Ecto neural progenitor cell (in vitro differentiated cells): ENCODE measurements at places on chromosomes 3 and 15.

GRCh38 chr15:52232327-52232726 lies 41.1 kb upstream of the GNB5 start:
- DNase-seq: no peak

- peak; percentile 65 for DNase-seq
Measured at GRCh38 chr3:52298149-52299098, 10.8 kb downstream of the GLYCTK start.

GRCh38 chr15:90087454-90088154 lies 14.7 kb downstream of the IDH2 start:
- no peak for DNase-seq

DNA sequence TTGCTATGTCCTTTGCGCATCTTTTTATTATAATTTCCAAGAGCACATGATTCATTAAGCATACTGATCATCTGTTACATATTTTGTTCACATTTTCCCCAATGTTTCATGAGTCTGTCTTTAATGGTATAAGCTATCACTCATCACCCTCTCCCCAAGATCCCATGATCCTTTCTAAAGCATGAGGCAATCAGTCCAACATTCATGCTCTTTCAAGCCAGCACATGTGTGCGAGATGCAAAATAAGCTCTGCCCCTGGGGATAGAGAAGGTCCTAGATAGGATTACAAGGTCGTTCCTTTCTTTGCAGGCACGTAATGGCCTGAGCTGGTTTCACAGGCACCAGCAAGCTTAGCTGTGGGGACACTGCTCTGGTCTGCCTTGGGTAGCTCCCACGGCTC lies 32.2 kb upstream of the B3GNT5 start:
- no peak for DNase-seq

DNA sequence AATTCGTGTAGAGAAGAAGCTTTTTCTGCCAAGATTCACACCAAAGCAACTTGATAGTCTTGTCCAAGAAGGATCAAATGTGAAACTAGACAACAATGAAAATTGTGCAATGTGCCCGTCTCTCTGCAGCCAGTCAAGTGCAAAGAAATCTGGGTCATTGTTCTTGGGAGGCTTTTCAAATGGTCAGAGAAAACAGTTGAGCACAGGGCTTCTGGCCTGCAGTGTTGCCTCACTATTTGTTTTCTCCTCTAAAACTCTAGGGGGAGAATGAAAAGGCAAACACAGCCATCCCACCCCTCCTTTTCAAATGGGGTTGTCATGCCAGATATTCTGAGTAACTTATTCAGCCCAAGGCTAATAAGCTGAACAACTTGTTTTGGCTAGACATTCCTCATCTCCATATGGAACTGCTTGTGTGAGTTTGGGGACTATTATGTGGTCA lies 417.6 kb upstream of the CDIN1 start:
- peak; percentile 46 for DNase-seq

DNA sequence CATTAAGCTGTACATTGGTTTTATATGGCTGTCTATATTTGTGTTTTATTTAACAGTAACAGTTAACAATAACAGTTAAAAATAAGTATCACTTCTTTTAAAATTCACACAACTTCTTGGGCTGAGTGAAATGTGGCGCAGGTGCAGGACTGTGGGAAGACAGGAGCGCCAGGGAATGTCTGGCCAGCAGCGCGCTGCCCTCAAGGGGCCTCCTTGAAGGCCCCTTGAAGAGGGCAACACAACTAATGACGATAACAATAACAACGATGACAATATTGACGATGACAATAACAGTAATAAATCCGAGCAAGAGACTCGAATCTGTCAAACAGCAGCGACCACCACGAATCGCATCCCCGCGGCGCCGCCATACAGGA lies 411 bp upstream of the PPP2R3A start:
- no peak for DNase-seq

DNA sequence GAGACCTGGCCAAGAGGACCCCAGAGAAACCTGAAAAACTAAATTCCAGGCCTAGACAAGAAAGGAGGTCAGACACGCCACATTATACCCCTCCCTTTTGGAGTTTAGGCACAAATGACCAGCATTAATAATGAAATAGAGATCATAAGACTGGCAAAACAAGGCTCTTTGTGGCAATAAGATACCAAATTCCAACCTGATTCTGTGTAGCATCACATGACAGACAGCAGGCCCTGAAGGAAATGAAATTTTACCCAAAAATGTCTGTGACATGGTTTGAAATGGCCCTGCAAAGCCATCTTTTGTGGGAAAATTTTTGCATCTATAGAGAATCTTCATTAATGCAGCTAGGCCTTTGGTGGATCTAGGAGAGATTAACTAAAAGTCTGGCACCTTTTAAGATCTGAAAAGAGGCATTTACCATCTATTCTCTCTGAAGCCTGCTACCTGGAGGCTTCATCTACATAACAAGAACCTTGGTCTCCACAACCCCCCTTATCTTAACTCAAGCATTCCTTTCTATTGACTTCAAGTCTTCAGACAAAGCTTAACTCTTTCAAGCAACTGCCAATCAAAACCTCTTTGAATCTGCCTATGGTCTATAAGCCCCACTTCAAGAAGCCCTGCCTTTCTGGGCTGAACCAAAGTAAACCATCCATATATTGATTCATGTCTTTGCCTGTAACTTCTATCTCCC lies 8.0 kb downstream of the FAM174B start:
- no peak for DNase-seq

GRCh38 chr15:36903922-36904556 lies 196.3 kb downstream of the MEIS2 start:
- DNase-seq: no peak

- DNase-seq: no peak
Measured at GRCh38 chr3:13574083-13574797, 25.3 kb downstream of the FBLN2 start.

- no peak for DNase-seq
Measured at GRCh38 chr15:26295336-26296085, 432.4 kb upstream of the ATP10A start.

GRCh38 chr3:77460326-77460725 lies 420.4 kb downstream of the ROBO2 start:
- DNase-seq: no peak

GRCh38 chr15:90482124-90483011 lies 47.4 kb upstream of the CRTC3 start:
- no peak for DNase-seq

GRCh38 chr15:40379853-40380252 lies 2.7 kb upstream of the KNSTRN start:
- DNase-seq: no peak

- DNase-seq: no peak
Measured at GRCh38 chr3:13976469-13976868, 96.6 kb upstream of the WNT7A start.

GRCh38 chr3:188034989-188035388 lies 119.0 kb upstream of the LPP start:
- DNase-seq: no peak

GRCh38 chr3:4804161-4805058 lies 174.8 kb upstream of the BHLHE40 start:
- no peak for DNase-seq

- no peak for DNase-seq
Measured at GRCh38 chr3:153897025-153897723, 224.0 kb upstream of the ARHGEF26 start.

DNA sequence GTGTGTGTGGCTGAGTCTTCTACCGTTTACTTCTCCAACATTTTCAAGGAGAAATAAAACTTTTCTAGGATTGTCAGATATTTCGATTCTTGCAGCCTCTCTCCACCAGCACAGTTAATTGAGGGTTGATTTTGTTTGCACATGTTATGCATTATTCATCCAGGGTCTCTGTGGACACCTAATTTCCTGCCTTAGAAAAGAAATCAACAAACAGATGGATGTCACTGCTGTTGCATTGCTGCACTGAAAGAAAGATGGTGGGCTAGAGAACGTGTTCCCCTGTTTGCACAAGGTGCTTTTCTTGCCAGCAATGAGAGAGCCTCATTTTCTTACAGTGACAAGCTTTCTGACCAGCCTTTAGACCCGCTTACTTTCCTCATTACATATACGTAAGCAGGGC lies 150.0 kb downstream of the CLSTN2 start:
- no peak for DNase-seq

GRCh38 chr3:184011937-184012889 lies 5.5 kb downstream of the ABCC5 start:
- DNase-seq: no peak

- no peak for DNase-seq
Measured at GRCh38 chr3:6531153-6531552, 329.8 kb upstream of the GRM7 start.

DNA sequence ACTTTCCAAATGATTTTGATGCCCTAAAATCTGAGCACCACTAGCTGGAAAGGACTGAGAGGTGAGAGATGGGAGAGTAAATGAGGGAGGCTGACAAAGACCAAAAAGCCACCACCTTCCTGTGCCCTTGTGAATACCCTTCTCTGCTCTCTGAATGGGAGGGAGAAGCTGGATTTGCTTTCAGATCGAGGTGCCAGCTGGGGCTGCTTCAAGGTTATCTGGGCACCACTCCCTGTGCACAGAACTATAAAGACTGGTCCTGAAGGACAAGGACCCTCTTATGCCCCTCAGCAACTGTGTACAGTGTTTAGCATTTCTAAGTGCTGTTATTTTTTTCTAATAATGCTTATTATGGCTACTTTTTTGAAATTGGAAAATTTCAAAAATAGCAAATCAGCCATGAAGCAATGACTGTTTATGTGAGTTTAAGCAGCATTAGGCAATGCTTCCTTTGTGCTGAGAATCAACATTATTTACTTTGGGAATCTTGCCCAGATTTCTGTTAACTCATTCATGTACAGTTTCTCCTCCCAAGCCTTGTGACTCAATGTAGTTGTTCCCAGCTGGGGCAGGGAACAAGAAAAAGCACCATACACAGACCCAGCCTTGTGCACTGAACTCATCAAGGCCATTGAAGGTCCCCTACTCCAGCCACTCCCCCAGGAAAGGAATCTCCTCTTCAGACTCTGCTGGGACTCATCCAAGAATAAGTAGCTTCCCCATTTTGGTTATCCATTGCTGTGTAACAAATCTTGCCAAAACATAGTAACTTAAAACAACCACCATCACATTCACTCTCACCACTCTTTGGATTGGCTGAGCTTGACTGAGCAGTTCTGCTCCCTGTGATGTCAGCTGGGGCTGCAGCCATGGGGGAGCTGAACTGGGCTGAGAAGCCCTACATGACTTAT lies 37.3 kb upstream of the CDV3 start:
- DNase-seq: no peak

DNA sequence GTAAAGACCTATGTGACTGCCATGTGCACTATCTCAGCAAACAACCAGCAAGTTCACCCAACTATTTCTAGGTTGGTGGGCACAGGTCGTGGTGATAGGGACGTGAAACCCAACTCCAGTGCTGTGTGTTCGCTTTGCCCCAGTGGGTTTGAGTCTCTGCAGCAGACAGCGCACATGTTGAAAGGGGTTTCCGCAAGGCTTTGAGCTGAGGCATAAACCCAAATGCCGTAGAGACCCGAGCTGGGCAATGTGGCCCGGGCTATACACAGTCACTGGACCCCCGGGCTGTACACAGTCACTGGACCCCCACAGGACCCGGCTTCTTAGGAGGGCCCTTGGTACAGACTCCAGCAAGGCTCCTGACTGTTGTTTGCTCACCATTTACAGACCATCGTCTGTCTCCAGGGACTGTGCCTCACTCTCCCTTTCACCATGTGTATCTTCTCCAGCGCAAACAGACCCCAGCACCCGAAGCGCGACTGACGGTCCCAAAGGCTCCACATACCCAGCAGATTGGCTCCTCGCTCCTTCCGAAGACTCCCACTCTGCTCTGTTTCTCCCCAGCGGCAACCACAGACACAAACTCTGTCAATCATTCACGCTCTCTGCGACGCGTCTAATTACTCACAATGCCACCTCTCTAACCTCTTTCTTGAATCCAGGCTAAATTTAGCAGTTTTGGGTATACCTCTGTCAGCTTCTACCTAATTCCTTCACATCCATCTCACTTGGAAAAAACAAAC lies 31.2 kb downstream of the PCSK6 start:
- DNase-seq: no peak

DNA sequence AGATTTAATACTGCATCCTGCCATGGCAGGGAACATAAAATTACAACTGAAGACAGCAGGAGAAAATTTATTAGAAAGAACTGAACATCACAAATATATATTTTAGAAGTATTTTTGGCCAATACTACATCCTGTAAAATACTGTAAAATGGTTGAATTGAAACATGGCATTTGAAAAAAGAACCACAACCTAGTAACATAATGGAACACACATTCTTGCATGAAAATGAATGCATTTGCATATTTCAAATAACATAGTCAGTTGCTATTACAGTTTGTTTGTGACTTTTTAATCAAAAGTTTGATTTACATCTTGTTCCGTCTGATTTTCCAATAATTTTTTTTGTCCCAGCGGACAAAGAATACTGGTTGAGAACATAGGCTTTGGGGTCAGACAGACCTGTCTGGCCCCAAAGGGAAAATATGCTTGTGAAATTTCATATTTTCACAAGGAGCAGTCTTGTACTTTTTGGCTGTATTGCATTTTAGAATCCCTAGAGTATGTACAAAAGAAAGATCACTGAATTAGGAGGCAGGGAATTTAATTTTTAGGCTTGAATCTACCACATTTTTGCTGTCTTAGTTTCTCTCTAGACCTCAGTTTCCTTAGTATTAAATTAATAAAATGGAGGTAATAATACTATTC lies 268.8 kb downstream of the ADAMTSL3 start:
- no peak for DNase-seq

GRCh38 chr3:171470714-171471227 lies 10.6 kb upstream of the TNIK start:
- no peak for DNase-seq

DNA sequence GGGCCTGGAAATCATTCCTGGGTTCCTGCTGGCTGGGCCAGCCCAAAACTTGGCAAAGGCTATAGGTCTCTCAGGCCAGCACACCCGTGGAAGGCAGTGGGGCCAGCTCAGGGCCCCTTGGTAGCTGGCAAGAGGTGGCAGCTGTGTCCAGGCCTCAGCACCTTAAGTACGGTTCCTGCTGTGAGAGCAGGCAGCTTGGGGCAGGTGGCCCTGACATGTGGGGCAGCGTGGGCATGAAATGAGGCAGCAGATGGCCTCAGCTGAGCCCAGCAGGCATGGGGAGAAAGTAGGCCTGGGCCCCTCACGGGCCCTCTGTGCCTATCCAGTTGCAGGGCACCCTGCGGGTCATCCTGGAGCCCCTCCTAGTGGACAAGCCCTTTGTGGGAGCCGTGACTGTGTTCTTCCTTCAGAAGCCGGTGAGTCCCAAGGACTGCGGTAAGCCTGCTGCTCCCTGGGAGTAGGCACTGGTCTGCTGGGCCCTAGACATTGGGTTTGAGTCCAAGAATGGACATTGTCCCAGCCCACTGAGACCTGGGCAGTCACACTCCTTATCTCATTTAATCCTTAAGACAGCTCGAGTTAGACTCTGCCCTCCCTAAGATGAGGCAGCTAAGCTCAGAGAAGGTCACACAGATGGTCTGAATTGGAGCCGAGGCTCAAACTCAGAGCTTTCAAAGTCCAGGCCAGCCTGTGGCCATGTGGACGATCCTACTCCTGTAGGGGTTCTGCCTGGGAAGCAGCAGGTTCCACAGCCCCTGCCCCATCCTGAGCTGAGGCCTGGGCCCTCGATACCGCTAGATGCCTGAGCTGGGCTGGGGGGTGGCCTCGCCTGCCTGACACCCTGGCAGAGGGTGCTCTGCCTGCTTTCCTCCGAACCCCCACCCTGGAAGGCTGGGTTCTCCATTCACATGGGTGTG lies 25.5 kb downstream of the ESYT3 start:
- peak; percentile 38 for DNase-seq

- DNase-seq: peak; percentile 71
Measured at GRCh38 chr3:130539005-130539404, 22.0 kb downstream of the COL6A6 start.

GRCh38 chr15:36495456-36495991 lies 83.9 kb upstream of the CDIN1 start:
- DNase-seq: no peak

- DNase-seq: no peak
Measured at GRCh38 chr3:42739401-42740158, 33.5 kb downstream of the CCDC13 start.

- DNase-seq: peak; percentile 55
Measured at GRCh38 chr3:63279005-63279841, 1.1 kb downstream of the SYNPR start.
